ENCODE measurements at places on chromosomes 6 and 20. TPM values are rescaled to one million over a fixed set of nuclear protein-coding genes. Genes with fewer than 3 reads are reported as not detected.

GRCh38 chr6:115908906-115909559 lies 151.7 kb downstream of the FRK start:
- no peak for DNase-seq

GRCh38 chr6:35015996-35016395 lies 125.1 kb downstream of the TCP11 start:
- no peak for DNase-seq

GRCh38 chr6:95249175-95249574 lies 328.2 kb upstream of the MANEA start:
- DNase-seq: peak; percentile 77

GRCh38 chr6:64160486-64160885 lies 524.9 kb downstream of the PHF3 start:
- no peak for DNase-seq

GRCh38 chr20:37895166-37895565 lies 7.8 kb upstream of the VSTM2L start:
- DNase-seq: no peak

Gene PLG
- total RNA-seq: not detected

Gene TMC2
- total RNA-seq: not detected

Gene IP6K3
- total RNA-seq: 2.9 TPM

Gene FOXC1
- total RNA-seq: 17.9 TPM

Gene OXT
- not detected for total RNA-seq

Gene ULBP1
- total RNA-seq: 0.17 TPM

Gene DSP
- total RNA-seq: 104 TPM

All from renal cortical epithelial cell (primary cell).